ENCODE measurements at places on chromosomes 4 and X.

- DNase-seq: no peak
Measured at GRCh38 chr4:68874507-68874906, 58.7 kb downstream of the UGT2B10 start.

GRCh38 chr4:145527773-145528172, 46.1 kb downstream of the SMAD1 start:
- DNase-seq: no peak

DNA sequence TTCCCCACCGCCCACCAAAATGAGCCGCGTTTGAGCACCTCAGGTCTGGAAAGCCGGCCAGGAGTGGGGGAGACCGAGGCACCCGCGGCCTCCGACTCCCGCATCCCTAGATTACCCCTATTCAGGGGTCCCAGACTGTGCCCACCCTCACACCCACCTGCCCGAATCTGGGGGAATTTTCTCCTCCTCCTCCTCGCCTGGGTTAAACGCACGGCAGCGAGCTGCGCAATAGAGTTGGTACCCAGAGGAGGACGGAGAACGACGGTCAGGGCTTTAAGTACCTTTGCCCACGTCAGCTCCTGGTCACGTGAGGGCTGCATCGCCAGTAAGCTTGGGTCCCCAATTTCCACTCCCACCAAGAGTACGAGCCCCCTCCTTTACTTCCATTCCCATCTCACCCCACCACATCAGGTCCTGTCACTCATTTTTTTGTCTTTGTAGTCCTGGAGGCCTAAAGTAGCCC, at the start of gene ARMCX2:
ARMCX2 (minus strand) TSS at position 250 of the 463 bp plus-strand sequence. CDS start 2,262 bp downstream, outside the sequence.
- DNase-seq: peak; percentile 23

DNA sequence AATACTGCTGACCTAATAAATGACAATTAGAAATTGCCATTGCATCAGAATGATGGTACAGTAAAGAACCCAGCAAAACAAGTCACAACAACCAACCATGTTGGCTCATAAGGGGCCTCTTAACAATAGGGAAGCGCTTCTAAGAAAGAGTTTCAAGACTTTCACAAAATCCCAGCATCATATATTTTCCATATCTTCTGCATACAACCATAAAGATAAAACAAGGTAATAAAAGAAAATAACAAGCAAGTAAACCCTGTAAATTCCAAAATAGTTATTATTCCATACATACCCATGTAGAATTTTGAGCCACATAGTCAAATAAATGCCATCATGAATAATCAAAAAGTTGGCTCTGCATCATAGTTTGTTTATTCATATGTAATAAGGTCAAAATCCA, 8.2 kb downstream of the SLC10A7 start:
- no peak for DNase-seq

DNA sequence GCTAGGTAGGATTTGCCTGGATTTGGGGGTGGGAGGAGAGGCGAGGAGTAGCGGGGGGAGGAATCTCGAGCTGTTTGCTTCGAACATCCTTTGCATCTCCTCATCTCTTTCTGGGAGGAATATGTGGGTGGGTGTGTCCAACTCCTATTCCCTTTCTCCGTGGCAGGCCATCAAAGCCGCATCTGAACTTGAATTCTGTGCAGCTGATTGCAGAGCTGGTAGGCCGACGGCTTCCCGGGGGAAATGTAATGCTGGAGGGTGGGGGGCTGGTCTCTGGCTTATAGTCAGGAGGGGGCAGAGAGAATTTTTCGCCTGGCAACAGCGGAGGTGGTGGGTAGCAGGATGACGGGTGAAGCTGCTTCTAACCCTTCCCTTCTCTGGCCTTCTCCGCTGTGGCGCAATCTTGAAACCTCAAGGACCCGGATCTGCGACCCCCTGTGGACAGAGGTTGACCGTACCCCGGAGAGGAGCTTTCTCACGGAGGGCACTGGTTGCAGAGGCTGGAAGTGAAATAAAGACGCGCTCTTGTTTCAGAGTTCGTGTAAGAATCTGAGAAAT, 628 bp downstream of the ZCCHC12 start:
- no peak for DNase-seq

DNA sequence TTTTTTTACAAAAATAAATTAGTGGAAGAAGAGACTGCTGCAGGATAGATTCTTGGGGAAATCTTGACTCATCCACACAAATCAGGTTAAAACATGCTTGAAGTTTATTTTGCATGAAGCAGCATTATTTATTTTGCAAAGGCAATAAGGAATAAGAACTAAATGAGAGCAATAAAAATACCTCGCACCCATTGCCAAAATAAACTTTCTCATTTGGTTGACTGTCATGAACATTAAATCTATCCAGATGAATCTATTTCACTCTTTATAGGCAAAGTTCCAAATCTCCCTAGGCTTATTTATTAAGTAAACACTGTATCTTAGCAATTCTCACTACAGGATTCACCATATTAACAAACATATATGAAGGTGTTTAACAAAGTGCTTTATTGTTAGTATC, 58.9 kb downstream of the HOPX start:
- no peak for DNase-seq

DNA sequence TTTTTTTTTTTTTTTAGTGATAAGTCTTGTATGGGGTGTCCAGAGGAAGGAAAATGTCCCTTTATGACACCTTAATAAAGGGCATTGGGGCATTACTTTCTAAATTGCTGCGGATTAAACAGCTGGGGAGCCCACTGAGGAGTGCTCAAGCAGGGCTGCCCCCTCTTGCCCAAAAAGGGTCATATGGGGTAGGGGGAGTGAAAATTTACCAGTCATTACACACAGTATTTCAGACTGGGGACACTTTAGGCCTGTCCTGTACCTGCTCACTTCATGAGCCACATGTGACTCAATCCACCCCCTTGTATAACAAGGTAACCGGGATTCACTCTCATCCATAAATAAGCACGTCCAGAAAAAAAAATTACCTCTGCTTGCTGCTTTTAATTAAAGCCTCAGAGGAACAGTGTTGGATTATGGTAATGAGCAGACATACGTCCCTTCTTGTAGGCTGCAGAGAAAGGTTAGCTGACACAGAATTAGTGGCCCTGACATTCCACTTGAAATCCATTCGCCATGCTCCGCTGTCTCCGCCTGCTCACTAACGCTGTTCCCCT, 1.8 kb downstream of the PRDM8 start:
- DNase-seq: no peak

- no peak for DNase-seq
Measured at GRCh38 chrX:155313766-155314165, 20.6 kb downstream of the CLIC2 start.

- DNase-seq: no peak
Measured at GRCh38 chrX:95505721-95506120, 1178.9 kb upstream of the DIAPH2 start.

DNA sequence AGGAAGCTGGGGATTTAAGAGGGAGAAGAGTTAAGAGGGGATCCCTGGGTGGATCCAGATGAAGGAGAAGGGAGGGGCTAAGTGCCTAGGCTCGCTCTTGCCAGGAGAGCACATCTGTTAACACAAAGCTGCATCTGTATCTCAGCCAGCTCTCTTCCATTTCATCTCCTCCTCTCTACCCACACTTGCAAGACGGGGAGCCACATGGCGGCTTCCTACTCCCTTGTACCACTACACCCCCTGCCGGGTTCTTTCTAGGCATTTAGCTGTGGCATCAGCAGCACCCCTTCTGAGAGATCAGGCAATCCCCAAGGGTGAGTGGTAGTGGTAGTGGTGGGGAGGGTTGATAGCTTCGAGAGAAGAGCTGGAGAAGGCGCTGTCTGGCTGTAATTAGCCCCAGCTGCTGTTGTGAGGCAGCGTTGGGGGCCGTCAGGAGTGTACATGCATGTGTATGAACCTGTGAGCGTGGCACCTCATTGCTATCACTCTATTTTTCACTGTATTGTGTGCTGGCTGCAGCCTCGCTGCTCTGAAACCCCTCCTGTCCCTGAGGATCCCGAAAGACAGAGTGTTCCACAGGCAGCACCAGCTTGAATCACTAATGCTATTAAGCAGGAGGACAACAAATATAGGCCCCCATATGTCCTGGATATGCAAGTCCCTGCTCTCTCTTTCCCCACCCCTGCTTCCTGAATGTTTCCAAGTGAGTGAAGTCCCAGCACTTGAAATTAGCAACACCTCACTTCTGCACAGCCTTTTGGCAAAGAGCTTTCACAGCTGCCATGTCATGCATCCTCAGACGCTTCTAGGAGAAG, 73.7 kb downstream of the RTL9 start:
- no peak for DNase-seq

- DNase-seq: peak; percentile 75
Measured at GRCh38 chrX:149527705-149528104, 13.1 kb upstream of the EOLA1 start.

GRCh38 chrX:40103565-40104323, 6.0 kb upstream of the BCOR start:
- DNase-seq: no peak

GRCh38 chr4:110008540-110008939, 95.9 kb downstream of the EGF start:
- DNase-seq: no peak

DNA sequence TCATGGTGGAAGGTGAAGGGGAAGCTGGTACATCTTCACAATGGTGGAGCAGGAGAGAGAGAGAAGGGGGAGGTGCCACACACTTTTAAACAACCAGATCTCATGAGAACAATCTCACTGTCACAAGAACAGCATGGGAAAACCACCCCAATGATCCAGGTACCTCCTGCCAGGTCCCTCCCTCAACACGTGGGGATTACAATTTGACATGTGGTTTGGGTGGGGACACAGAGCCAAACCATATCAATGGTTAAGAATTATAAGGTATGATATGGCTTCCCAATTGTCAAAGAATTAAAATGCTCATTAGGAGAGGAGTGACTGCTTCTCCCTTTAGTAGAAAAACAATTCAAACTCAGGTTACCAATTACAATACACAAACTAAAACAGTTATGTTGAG, 143.3 kb downstream of the PDLIM5 start:
- DNase-seq: no peak

DNA sequence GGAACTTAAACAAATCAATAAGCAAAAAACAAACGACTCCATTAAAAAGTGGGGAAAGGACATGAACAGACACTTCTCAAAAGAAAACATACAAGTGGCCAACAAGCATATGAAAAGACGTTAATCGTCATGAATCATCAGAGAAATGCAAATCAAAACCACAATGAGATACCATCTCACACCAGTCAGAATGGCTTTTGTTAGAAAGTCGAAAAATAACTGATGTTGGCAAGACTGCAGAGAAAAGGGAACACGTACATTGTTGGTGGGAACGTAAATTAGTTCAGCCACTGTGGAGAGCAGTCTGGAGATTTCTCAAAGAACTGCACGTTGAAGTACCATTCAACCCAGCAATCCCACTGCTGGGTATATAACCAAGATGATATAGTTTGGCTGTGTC, 23.7 kb downstream of the NEUROG2 start:
- no peak for DNase-seq

GRCh38 chr4:177446586-177446985, 4.3 kb upstream of the AGA start:
- no peak for DNase-seq

Data from natural killer cell (primary cell).